Esophagus squamous epithelium (tissue), 5 donors: ENCODE measurements at places on chromosomes 6 and 20.

DNA sequence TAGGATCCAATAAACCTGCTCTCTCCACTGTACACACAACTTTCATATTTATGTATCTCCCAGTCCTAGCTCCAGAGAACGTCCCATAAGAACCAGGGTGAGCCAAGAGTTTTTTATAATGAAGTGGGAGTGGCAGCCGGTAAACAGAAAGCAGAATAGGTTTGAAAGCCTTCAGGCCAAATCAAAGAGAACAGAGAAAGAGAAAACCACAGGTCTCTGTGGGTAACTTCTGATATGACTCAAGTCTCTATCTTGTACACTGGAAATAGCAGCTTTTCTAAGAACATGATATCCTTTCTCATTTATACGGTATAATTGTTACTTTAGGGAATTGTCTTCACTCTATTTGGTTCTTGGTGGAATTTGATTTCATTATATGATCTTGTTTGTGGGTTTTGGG, 273.6 kb downstream of the PACRG start:
- DNase-seq: no peak

DNA sequence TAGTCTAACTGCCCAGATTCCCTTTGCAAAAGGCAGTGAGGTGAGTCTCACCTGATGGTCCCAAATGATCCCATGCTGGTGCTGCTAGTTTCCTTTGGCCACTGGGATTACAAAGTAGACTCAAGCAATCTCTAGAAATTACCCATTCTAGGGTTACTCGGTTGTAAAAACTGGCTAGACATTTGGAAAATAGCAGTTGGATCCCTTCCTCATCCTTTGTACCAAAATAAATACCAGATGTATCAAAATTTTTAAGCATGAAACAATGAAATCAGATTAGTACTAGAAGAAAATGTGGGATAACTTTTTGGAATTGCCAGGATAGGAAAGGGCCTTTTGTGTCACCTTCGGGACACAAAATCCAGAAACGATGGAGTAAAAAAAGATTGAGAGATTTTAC, 112.9 kb upstream of the TOP1 start:
- no peak for DNase-seq

GRCh38 chr20:53220482-53221307, 248.5 kb downstream of the TSHZ2 start:
- no peak for DNase-seq

DNA sequence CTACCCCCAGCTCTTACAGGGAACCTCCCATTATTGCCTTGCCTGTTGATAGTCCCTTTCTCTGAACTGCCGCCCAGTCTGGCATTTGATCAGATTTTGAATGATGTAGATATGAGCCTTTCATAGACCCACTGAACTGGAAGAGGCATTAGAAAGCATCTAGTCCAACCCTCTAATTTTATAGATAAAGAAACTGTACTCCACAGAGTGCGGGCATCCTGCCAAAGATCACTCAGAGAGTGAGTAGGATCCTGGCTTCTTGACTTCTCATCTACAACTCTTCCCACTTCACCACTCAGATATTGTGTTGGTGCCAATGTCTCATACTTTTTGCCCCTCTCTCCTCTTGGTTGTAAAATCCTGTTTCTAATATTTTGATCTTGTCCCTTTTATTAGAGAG, 179.2 kb upstream of the BMP2 start:
- no peak for DNase-seq

GRCh38 chr20:50680105-50680960, 11.0 kb downstream of the RIPOR3 start:
- DNase-seq: no peak

GRCh38 chr6:24357336-24358218, at the start of gene DCDC2:
TSS of gene DCDC2 (minus strand) at chr6:24358059. CDS start at chr6:24357750, 309 bp downstream.
- no peak for DNase-seq

DNA sequence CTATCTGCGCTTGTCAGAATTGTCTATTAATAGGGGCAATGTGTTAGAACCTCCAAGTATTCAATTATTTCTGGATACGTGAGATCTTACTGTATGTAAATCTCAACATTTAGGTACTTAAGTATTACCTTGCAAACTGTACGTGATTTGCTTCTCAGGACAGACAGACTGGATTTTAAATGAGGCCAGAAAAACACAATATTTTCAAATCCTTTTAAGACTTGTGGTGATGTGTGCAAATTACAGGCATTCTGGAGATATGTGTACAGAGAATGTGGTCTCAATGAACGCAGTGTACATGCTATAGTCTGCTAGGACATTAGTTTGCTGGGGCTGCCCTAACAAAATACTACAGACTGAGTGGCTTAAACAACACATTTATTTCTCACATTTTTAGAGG, 16.9 kb downstream of the CCR6 start:
- no peak for DNase-seq

DNA sequence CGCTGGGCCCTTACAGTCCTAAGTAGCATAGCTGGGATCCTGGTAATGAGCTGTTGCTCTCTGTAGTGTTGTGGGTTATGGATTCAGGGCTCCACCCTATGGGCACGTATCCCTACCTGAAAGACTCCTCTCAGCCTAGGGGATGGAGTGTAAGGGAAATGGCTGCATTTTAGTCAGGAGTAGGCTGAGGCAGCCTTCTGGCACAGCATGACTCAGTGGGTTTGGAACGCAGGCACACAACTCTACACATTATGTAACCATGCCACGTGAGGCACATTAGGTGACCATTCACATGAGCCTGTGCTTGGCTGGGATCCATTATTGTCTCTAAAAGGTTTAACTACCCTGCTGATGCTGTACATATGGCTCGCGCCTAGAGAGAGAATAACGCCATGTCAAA, 27.8 kb downstream of the HDDC2 start:
- no peak for DNase-seq

GRCh38 chr20:2544211-2544610, 7.8 kb downstream of the TMC2 start:
- no peak for DNase-seq

DNA sequence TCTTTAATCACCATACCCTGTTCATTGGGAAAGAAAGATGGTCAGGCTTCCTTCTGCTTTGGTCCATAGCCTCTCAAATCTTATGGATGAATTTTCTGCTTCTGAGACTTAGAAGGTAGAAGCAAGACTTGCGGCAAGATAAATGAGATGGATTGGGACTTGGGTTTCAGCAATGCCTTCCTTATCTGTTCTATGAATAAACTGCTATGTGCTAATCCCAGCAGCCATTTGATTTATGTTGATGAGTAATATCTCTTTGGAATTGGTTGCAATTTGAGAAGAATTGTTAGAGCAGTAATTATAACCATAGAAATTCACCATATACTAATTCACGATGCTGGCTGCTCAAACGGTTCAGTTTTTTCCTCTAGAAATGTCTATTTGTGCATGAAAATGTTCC, 48.3 kb downstream of the TXLNB start:
- DNase-seq: no peak
